ENCODE measurements at places on chromosomes 6 and 20. TPM values are rescaled to one million over a fixed set of nuclear protein-coding genes. Genes with fewer than 3 reads are reported as not detected.

DNA sequence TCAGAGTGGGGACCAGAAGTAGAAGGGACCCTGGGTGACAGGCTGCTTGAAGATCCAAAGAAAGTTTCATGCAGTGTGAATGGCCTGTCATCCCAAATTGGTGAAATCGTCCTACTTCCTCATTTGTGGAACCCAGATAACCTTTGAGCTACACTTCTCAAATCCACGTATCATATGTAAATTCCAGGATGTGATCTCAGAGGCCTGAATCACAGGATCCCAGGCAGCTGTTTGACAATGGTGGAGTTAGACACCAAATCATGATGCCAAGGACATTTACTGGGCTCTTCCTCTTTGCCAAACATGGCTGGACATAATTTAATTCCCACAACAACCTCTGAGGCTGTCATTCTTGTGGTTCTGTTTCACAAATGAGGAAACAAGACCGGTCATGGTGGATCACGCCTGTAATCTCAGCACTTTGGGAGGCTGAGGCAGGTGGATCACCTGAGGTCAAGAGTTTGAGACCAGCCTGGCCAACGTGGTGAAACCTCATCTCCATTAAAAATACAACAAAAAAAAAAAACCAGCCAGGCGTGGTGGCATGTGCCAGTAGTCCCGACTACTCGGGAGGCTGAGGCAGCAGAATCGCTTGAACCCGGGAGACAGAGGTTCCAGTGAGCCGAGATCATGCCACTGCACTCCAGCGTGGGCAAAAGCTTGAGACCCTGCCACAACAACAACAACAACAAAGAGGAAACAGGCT lies 39.9 kb upstream of the TTPAL start:
- H3K27me3 ChIP-seq, result peaks cover 7% of the 10 kb centered on the region
- no peaks in the 10 kb centered on the region for H3K4me1 ChIP-seq
- no peak overlapping the region for H3K4me3 ChIP-seq
- no peaks in the 10 kb centered on the region for H3K36me3 ChIP-seq
- H3K27ac ChIP-seq, result no peak overlapping the region

Gene AURKA
- total RNA-seq, result 14.3 TPM

DNA sequence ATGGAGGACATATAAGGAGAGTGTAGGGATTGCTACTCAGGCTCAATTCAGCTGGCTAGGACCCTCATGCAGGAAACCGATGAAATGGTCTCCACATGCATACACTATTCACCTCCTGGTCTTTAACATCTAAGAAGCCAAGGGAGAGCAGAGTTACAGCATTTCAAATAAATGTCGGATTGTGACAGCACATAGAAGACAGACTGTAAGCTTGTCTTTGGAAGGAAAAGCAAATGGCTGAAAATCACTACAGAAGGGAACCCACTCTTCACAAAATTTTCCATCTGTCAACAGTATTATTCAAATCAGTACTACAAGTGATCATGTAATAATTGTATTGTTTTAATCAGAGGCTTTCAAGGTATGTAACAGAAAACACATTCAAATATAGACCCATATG lies 72.9 kb downstream of the ATG5 start:
- no peaks in the 10 kb centered on the region for H3K27me3 ChIP-seq
- H3K27ac ChIP-seq, result no peak overlapping the region
- no peaks in the 10 kb centered on the region for H3K4me1 ChIP-seq
- H3K4me3 ChIP-seq, result no peak overlapping the region
- DNase-seq, result no peak

Gene MAP3K7
- total RNA-seq, result 40.5 TPM

DNA sequence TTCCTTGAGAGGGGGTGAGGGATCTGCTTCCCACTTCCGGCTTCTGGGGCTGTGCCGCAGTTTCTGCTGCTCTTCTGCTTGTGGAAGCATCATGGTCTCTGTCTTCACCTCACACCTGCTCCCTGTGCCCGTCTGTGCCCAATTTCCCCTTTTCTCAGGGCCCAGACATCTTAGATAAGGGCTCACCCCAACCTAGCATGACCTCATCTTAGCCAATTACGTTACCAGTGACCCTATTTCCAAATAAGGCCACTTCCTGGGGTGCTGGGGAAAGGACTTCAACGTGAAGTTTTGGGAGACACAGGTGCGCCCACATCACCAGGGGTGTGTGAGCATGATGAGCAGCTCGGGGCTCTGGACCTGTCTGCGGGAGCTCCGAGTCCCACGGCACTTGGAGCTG lies 20.7 kb upstream of the RBBP8NL start:
- DNase-seq, result no peak
- H3K27me3 ChIP-seq, result peaks cover 7% of the 10 kb centered on the region
- H3K27ac ChIP-seq, result no peak overlapping the region

GRCh38 chr6:4939241-4939640 lies 64.6 kb downstream of the RPP40 start:
- peaks cover 7% of the 10 kb centered on the region for H3K36me3 ChIP-seq
- H3K4me1 ChIP-seq, result peaks cover 11% of the 10 kb centered on the region
- H3K27ac ChIP-seq, result no peak overlapping the region
- no peak for DNase-seq
- no peaks in the 10 kb centered on the region for H3K27me3 ChIP-seq
- no peak overlapping the region for H3K4me3 ChIP-seq

- DNase-seq, result no peak
- H3K27ac ChIP-seq, result peak overlapping the region; percentile 28
- peaks cover 11% of the 10 kb centered on the region for H3K27me3 ChIP-seq
- H3K4me3 ChIP-seq, result peak overlapping the region; percentile 85
- H3K36me3 ChIP-seq, result peaks cover 31% of the 10 kb centered on the region
Measured at GRCh38 chr6:31727034-31727716, 1.9 kb downstream of the DDAH2 start.

DNA sequence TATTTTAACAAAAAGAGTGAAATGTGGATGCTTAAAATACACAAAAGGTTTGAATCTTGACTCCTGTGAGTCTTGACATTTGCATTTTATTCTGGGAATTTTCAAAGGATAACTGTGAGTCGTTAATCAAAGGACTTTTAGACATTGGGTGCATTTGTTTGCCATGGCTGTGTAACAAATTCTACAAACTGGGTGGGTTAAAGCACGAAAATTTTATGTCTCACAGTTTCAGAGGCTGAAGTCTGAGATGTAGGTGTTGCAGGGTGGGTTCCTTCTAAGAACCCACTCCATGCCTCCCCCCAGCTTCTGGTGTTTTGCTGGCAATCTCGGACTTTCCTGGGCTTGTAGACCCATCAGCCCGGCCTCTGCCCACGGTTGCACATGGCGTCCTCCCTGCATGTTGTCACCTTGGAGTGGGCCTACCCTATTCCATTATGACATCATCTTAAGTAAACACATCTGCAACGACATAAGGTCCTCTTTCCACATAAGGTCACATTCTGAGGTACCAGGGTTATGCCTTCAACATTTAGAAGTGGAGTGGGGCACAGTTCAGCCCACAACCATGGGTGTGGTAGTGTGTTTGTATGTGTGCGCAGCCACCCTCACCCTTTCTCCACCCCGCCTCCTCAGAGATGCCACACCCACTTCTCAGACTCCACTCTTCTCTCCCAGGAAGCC lies 113.1 kb downstream of the FOXA2 start:
- no peaks in the 10 kb centered on the region for H3K36me3 ChIP-seq
- H3K27me3 ChIP-seq, result peaks cover 4% of the 10 kb centered on the region
- no peak for DNase-seq
- no peak overlapping the region for H3K4me3 ChIP-seq
- H3K4me1 ChIP-seq, result peaks cover 20% of the 10 kb centered on the region

GRCh38 chr20:50093240-50093639 lies 19.7 kb downstream of the UBE2V1 start:
- H3K27ac ChIP-seq, result no peak overlapping the region
- H3K27me3 ChIP-seq, result no peaks in the 10 kb centered on the region
- peaks cover 3% of the 10 kb centered on the region for H3K4me1 ChIP-seq
- no peak overlapping the region for H3K4me3 ChIP-seq

DNA sequence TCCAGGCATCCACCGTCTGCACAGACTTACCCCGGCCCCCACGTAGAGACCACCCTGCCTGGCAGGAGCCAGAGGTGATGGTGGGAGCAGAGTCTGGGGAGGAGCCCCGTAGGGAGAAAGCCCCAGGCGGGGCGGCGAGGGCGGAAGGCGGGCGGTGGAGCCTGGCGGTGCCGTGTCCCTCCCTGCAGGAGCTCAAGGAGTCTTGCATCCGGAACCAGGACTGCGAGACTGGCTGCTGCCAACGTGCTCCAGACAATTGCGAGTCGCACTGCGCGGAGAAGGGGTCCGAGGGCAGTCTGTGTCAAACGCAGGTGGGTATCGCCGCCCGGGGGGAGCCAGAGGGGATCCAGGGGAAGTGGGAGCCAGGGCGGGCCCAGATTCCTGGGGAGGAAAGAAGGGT lies 6.0 kb downstream of the CLPSL1 start:
- no peak for DNase-seq
- H3K4me3 ChIP-seq, result no peak overlapping the region
- no peaks in the 10 kb centered on the region for H3K36me3 ChIP-seq
- H3K4me1 ChIP-seq, result no peaks in the 10 kb centered on the region
- H3K27ac ChIP-seq, result no peak overlapping the region

DNA sequence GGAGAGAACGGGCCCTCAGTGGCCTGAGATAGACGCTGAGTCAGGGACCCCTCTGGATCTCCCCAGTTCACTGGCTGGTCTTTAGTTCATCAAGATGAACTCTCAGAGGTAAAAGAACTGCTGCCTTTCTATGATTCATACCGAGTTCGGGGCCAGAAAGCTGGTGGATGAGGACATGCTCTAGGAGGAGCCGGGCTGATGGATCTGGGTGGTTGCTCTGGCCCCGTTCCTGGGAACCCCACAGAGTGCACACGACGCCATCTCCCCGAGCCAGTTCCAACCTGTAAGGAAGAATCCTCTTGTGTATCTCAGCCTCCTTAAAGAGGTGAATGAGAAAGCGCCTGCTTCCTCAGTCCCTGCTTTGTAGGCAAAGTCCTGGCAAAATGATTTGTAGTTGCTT lies 142.6 kb upstream of the PDE10A start:
- peaks cover 9% of the 10 kb centered on the region for H3K4me1 ChIP-seq
- H3K4me3 ChIP-seq, result peak overlapping the region; percentile 47
- peaks cover 5% of the 10 kb centered on the region for H3K36me3 ChIP-seq
- DNase-seq, result no peak
- H3K27ac ChIP-seq, result no peak overlapping the region
- peaks cover 10% of the 10 kb centered on the region for H3K27me3 ChIP-seq

DNA sequence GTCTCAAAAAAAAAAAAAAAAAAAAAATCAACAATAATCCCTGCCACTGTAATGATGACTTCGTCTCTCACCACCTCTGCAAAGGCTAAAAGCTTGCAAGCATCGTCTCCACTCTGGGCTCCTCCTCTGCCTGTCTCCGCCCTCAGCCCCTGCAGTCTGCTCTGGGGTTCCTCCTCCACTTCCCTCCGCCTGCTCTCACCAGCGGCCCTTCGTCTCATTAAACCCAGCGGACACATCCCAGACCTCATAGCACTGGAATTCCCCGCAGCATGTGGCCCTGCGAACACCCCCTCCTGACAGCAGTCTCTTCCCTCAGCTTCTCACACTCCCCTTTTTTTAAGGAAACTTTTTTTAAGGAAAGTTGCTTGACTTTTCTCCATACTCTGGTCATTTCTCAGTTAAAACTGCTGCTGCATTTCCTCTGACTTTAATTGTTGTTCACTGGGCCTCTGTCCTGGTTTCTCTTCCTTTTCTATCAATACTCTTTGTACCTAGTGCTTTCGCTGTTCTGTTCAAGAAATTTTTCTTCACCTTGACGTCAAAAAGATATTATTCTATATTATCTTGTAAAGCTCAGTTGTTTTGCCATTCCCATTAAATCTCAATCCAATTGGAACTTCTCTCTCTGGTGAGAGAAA lies 70.9 kb upstream of the PLEKHG1 start:
- H3K4me1 ChIP-seq, result peaks cover 11% of the 10 kb centered on the region
- H3K4me3 ChIP-seq, result no peak overlapping the region
- no peaks in the 10 kb centered on the region for H3K36me3 ChIP-seq

Gene GHRH
- total RNA-seq, result not detected

DNA sequence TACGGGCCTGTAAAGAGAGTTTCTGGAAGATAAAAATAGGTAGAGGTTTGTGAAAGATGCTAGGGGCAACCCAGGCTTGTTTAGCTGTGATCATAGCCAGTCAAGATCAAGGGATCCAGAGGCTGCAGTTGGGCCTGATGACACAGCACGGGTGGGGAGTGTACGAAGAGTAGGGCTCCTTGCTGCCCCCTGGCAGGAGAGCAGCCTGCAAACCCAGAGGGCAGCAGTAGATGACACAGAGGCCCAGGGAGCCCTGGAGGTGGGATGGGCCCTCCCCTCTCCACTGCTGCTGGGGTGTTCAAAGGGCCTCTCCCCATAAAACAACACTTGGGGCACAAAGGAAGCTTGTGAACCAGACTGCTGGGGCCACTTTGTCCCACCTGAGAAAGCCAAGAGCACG lies 47.2 kb downstream of the VEGFA start:
- H3K4me3 ChIP-seq, result no peak overlapping the region
- no peaks in the 10 kb centered on the region for H3K36me3 ChIP-seq
- DNase-seq, result peak; percentile 36
- peaks cover 3% of the 10 kb centered on the region for H3K27me3 ChIP-seq
- H3K4me1 ChIP-seq, result no peaks in the 10 kb centered on the region

Gene PDE10A
- 11.5 TPM for total RNA-seq

DNA sequence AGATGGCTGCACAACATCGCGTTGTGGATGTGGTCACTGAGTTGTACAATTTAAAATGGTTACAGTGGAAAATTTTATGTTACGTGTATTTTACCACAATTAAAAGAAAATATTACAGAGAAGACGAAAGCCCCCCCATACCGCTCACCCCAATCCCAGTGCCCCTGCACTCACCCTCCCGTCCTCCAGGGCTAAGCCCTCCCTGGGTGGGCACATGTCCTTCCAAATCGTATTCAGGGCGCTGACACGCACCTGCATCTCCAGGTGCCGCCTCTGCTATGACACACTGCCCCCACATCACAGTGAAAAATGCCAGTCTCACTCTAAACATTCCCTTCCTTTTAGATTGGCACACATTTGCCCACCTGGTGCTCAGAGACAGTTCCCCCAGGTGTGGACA lies 49.4 kb downstream of the PSMG4 start:
- H3K27me3 ChIP-seq, result peaks cover 6% of the 10 kb centered on the region
- H3K36me3 ChIP-seq, result peaks cover 34% of the 10 kb centered on the region
- DNase-seq, result no peak

Gene LPA
- total RNA-seq, result not detected

- no peaks in the 10 kb centered on the region for H3K36me3 ChIP-seq
- DNase-seq, result peak; percentile 31
- H3K4me3 ChIP-seq, result no peak overlapping the region
- H3K27me3 ChIP-seq, result peaks cover 2% of the 10 kb centered on the region
- no peak overlapping the region for H3K27ac ChIP-seq
Measured at GRCh38 chr6:38773338-38773737, 58.2 kb downstream of the DNAH8 start.

- H3K4me1 ChIP-seq, result no peaks in the 10 kb centered on the region
- no peaks in the 10 kb centered on the region for H3K36me3 ChIP-seq
- no peak overlapping the region for H3K27ac ChIP-seq
- H3K4me3 ChIP-seq, result no peak overlapping the region
Measured at GRCh38 chr6:84528201-84528600, 236.2 kb downstream of the TBX18 start.

Measured in endothelial cell (in vitro differentiated cells).